ENCODE measurements at places on chromosomes 2 and 18.

DNA sequence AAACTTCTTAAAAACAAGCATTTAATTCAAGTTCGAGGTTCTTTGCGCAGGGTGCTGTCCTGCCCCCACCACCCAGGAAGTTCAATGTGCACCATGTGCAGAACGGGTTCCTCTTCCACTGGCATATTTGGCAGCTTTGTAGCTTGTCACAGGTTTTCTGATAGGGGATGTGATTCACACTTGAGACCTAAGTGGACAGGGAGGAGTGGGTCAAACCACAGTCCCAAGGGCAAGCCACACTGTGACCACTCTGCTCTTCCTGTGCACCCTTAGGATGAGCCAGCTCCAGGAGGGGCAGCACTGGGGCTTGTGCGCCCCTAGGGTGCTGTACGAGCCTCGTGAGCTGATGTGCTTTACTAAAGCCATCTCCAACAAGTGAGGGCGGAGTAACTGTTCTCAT, 82.5 kb downstream of the TGFA start:
- no peak for DNase-seq

- DNase-seq, result no peak
Observed at GRCh38 chr2:37781028-37781427, 109.6 kb upstream of the CDC42EP3 start.

DNA sequence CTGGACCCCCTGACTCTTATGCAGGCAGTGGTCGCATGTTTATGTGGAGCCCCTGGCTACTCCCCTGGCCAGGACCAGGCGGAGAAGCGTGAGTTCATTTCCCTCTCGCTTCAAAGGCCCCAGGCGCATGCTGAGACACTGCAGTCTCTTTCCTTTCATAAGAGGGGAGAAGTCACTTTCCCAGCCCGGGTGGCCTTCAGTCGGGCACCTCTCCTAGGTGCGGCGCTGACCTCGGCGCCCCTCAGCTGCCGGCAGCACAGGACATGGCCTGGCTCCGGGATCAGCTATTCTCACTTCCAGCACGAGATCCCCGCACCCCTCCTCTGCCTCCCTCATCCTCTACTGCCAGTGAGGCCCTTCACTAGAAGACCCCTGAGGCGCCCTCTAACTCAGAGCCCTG, 184.7 kb upstream of the PXDN start:
- DNase-seq, result no peak

DNA sequence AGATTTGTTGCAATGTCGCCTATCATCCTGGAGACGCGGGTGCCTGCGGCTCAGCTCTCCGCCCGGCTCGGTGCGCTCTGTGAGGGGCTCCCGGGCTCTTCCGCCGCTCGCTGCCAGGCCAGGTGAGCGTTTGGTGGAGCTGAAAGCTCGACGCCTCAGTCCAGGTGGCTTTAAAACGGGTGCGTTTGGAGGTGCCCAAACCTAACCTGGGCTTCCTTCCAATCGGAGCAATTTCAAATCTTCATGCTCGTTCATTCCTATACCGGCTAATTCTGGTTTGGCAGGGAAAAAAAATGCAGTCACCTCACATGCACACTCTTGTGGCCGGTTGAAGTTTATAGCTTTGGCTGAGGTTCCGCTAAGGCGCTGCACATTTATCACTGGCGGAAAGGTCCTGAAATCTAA, at the start of gene SLC16A14:
Gene SLC16A14, minus strand, starts transcription at position 274 of the 405 bp plus-strand sequence. CDS start 9,572 bp downstream, outside the sequence.
- no peak for DNase-seq

GRCh38 chr2:190591437-190591836, 56.9 kb upstream of the NEMP2 start:
- no peak for DNase-seq

GRCh38 chr2:46153996-46154753, 143.0 kb upstream of the EPAS1 start:
- DNase-seq, result no peak

DNA sequence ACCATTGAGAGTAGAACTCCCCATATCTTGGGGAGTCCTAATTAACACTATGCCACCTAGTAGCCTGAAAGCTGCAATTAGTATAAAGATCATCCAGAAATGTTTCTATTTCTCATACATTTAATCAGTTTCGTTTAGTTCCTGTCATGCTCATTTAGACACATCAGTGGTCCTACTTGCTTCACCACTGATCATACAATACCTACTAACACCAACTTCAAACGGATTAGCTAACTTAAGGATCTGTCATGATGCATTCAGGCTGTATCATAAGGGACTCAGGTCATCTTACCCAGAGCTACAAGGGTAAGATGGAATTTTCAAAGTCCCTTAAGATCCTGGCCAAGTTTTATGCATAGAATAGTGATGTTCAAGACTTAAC, 6.8 kb downstream of the SRSF7 start:
- no peak for DNase-seq

- no peak for DNase-seq
Observed at GRCh38 chr2:101187131-101187530, 35.9 kb upstream of the TBC1D8 start.

DNA sequence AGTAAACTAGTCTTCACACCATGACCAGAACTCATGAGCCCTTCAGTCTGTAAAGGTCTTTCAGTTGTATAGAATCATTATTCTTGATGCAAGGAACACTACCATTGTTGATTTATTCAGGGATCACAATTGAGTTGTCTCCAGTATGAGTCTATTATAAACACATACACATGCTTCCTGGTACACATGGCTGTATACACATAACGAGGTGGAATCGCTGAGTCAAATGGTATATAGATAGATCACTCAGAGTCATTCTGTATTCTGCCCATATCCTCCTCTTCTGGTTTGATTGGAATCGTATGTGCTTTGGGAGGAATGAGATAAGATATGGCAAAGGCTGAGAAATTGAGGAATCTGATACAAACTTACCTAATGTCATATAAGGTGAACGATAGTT, 216.0 kb downstream of the UBE2E3 start:
- DNase-seq, result no peak

DNA sequence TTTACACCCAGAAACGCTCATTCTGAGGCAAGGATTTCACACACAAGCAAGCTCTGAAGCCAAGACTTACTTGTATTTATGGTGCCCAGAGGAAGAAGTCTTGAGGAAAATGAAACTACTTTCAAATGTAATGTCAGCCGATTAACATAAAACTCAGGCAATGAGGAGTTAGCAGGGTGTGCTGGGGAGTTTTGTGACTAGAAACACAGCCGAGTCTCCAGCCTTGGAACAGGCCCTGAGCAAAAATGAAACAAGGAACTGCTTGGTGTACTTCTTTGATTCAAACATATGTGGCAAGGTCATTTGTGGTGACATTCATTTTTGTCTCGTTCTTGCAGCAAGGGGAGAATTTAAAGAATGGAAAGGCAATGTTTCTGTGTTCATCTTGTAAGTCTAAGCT, 4.5 kb downstream of the DYTN start:
- DNase-seq, result no peak

DNA sequence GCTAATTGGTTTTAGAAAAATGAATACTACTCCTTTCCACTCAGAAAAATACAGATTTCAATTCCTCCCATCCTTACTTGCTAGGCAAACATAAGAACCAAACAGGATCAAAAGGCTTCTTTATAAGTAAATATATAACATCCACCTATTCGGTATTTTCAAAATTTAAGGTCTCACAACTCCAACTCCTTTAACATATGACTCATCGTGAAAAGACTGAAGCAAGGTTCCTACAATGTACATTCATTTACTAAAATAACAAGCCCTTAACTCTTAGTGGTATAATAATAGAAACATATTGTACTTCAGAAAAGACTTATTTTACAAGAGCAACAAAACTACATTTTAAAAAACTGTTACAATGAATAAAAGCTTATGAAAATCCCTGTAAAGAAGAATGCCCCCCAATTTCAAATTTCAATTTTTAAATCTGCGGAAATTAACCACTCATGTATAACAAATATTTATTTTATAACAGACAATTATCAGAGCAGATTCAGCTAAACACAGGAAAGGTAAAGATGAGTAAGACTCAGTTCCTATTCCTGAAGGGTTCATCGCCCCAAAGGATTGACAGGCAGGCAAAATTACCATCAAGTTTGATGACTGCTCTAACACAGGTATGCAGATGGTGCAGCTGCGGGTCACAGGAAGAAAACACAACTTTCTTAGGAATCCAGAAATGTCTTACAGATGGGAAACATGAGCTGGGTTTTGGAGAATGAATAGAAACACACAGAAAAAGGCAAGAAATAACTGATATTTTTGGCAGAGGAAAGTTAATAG, 96.4 kb downstream of the COBLL1 start:
- no peak for DNase-seq

- no peak for DNase-seq
Observed at GRCh38 chr18:14025306-14025940, 106.8 kb downstream of the ZNF519 start.

DNA sequence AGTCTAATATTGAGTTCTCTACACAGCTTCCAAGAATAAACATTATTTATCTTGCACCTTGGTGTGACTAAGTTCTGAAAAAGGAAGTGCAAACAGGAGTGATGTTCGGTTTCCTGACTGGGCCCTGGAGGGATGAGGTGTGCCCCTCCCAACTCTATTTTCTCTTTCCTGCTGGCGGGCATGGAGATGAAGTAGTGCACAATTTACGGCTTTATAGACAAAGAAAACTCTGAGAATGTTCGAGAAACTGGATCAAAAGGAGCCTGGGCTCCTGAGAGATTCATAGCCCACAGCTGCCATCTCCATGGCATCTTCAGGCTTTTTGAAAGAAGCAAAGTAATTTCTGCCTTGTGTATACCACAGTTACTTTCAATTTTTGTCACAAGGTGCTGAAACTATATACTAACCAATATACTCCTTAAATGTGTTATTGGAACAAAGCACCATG, 22.3 kb downstream of the LRATD1 start:
- DNase-seq, result no peak

DNA sequence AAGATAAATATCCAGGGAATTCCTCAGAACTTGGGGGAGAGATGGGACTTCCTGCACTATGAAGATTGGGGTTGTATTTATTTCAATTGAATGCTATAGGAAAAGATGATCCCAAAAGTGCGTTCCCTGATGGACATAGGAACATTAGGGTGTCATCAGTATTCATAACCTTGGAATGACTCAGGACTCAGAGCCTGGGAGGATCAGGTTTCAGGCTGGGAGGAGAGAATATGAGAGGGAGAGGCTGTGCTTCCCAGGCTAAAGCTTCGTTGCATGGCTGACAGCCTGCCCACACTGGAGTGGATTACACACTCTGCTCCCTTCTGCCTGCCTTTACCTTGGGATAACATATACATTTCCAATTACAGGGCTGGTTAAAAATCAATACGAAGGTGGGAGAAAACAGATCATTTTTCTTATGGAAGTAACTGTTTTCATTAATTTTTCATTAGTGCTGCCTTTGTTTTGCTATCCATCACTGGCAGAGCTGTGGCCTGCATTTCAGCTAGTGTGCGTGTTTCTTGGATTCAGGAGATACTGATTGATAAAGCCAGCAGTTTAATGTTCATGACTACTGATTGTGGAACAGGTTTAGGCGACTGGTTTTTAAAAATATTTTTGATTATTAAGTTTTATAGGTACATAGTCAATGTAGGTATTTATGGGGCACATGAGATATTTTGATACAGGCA, 118.7 kb downstream of the KCTD1 start:
- no peak for DNase-seq

- DNase-seq, result no peak
Observed at GRCh38 chr2:149330127-149331022, at the start of gene LYPD6. LYPD6 (plus strand) TSS chr2:149330587; CDS start chr2:149437709, 107,122 bp downstream.

- DNase-seq, result no peak
Observed at GRCh38 chr18:23032030-23032582, 99.0 kb downstream of the RBBP8 start.

DNA sequence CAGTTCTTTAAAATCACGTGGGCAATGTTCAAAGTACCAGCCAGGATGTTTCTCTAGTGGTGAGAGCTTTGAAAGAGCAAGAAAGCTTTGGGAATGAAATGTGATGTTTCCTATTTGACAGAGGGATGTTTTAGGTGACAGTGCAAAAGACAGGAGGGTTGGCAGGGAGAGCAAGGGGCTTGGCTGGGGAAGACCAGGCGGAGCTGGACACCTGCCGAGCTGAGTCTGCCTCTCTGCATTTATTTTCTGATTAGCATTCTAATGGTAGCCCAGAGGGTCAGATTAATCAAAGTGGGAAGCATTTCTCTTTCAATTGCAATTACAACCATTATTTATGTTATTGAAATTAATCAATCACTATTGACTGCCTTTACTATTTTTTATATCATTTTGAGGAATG, 145.4 kb upstream of the RAB12 start:
- DNase-seq, result no peak

DNA sequence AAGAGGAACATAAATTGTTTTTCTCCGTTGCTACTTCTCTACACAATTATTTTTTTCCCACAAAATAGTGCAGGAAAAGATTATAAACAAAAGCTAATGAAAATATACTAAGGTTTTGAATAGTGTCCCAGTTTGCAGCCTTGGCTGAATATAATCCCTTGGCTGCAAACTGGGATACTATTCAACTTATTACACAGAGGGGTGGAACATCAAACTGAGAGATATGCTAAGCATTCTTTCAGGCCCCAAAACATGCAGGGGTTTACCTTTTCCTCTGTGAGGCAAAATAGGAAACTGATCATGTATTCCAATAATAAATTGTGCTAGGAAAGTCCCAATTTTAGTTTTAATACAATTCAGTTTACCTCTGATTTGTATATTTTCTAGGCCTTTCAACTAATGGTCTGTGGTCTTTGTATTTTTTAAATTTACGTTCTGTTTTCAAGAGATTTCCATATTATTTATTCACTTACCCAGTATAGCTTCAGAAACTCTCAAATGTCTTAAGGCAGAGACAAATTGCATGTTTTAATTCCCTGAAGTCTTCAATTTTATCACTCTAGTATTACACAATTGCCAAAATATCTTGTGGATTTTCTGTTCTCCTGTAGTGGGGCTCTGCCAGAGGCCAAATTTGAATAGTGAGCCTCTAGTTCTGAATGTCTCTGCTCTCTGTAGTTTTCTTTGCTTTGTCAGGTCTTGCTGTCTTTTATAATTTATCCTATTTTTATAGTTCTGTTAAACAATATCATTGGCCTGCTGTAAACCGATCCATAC, 63.9 kb downstream of the PPP1R1C start:
- no peak for DNase-seq

GRCh38 chr2:234796045-234796591, 155.7 kb upstream of the SH3BP4 start:
- DNase-seq, result no peak

DNA sequence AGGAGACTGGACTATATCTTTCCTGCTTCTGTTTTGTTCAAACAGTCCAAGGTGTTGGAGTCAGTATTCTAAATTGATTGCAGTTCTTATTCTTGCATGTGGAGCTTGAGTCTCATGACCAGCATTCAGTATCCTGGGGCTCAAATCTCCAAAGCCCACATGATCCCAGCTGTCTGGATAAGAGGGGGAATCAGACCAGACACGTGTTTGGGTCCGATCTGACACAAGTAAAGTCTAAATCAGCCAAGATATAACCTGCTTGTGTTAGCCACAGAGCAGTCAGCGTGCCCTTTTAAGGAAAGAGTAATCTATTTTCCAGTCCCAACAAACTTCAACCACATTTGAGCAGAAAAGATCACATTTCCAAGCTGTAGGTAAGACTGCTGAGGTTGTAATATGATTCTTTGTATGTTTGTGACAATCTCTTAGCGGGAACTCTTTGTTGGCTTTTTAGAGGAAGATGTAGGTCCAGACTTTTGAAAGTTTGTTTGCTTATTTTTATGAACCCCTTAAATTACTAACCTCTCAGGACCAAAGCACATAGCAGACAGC, 334.6 kb downstream of the SLC4A3 start:
- DNase-seq, result no peak
